Activated CD8-positive, alpha-beta memory T cell treated with anti-CD3 and anti-CD28 coated beads, Interleukin-2, amount 50 U/mL, for 4 hours (primary cell): ENCODE measurements at places on chromosomes 4 and X.

GRCh38 chr4:174134361-174134760 is 149.1 kb downstream of the FBXO8 start:
- no peak for DNase-seq

GRCh38 chr4:38582889-38583470 is 81.0 kb upstream of the KLF3 start:
- no peak for DNase-seq

DNA sequence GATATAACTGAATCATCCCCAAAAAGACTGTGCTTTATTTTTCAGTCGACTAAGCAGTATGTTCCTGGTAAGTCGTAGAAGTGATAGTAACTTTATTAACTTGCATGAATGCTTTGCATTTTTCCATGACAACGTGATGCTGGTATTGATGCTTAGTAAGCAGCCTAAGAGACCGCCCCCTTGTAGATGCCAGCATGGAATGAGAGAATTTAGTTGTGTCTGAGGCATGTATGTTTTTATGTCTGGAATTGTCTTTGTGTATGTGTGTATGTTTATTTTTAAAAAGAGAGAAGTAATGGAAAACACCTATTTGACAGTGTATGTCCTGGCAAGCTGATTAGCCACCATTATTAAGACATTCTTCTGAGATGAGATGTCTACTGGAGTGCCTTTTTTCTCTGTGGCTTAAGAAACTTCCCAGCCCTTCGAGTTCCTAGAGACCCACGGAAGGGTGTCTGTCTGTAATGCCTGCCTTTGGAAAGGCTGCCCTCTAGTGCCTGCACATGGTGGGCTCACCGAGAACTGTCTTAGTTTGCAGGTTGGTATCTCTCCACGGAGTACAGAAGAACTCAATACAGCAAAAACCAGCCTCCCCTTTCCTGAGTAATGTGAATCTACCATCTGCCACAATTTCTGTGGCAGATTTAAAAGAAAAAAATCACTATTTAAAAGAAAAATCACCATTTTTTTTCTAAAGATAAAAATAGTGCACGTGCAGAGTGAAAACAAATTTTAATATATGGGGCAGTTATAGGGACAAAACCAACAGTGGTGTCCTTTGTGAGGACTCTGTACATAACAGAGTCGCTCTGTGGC is 85.9 kb downstream of the AASDH start:
- DNase-seq, result peak; percentile 56

- DNase-seq, result no peak
Measured at GRCh38 chr4:99640676-99641075, 17.0 kb downstream of the C4orf54 start.

DNA sequence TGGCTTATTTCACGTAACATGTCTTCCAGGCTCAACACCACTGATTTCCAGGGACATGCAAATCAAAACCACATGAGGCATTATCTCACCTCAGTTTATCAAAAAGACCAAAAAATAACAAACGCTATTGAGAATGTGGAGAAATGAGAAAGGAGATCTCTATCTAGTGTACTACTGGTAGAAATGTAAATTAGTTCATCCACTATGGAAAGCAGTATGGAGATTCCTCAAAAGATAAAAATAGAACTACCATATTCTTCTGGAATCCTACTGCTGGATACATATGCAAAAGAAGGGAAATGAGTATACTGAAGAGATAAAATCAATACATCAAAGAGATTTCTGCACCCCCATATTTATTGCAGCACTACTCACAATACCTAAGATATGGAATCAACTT is 329.6 kb upstream of the NDST3 start:
- no peak for DNase-seq
